ENCODE measurements at places on chromosomes 4 and X.
A peak's percentile ranks its signal among the peaks of the same experiment; 100 is the strongest.

DNA sequence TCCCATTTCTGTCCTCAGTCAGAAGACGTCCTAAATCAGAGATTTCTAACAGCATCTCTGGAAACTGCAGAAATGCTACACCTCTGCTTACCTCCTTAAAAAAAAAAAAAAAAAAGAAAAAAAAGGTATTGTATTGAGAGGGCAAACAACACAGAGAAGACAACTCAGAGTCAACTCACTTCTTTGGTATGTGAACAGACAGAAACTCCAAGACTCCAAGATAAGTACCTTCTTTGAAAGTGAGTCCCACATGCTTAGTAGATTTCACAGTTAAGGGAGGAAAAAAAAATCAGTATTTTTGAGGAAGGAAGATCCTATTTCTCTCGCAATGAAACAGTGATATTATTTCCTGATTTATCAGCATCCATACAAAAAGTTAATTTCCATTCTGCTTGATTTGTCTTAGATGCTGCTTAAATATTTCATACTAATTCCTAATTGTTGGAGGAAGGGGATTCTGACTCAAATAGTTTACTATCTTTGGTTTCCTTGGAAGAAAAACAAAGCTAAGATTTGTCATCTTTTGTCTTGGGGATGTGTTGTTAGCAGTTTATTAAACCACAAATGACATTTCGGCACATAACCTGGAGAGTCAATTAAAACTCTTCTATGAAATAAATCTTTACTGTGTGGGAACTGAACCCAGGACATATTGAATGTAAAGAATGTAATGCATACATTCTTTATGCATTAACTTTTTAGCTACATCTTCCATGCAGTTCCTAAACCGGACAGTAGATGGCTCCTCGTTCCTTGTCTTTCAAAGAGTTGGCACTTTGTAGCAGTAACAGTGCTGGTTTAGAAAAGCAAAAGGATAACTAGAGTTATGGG, 4.7 kb downstream of the RASGEF1B start:
- DNase-seq = peak; percentile 58

DNA sequence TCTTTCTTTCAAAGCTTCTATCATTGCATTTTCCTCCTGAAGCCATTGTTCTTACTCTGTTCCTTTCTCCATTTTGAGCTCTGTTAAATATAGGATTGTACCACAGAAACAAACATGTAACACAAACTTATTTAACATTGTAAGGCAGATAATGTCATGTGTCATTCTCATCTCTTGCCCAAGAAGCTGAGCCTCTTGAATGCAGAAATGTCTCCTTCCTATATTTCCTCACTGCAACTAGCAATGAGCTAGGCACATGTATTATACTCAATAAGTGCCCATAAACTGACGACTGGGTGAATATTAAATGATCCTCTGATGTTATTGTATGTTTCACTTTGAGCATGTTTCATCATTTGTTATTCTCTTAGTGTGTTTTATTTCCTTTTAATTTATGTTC, 56.7 kb upstream of the SLC7A11 start:
- no peak for DNase-seq

GRCh38 chrX:48083706-48084105, 12.3 kb upstream of the ZNF630 start:
- DNase-seq = no peak

DNA sequence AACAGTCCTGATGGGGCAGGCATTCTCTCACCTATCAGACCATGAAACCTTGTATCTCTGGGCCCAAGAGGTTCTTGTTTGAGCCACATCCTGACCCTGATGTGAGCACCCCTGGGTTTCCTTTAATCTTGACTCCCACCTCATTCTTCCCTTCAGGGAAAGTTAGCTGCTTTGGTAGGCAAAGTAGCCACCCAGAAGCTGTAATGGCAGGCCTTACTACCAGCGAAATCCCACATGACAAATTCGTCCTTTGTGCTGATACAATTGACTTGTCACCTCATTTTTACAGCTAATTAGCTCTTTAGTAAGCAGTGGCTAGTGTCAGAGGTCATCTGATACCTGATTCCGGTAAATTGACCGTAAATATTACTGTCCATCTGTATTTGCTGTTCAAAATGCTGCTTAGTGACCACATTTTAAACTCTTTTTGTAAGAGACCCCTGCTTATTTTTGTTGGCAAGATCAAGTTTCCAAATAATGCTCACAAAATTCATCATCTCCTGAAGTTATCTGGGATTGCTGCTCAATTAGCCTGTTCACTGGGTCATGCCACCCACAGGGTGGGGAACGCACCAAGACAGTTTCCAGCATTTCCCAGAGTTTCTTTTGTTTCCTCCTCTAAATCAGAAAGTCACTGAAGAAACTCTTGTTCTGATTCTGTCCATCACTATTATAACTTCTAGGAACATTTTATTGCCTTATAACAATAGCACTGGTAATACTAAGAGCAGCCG, 329.7 kb downstream of the GPAT3 start:
- DNase-seq = no peak

- DNase-seq = no peak
Measured at GRCh38 chr4:20684852-20685763, 15.2 kb upstream of the PACRGL start.

DNA sequence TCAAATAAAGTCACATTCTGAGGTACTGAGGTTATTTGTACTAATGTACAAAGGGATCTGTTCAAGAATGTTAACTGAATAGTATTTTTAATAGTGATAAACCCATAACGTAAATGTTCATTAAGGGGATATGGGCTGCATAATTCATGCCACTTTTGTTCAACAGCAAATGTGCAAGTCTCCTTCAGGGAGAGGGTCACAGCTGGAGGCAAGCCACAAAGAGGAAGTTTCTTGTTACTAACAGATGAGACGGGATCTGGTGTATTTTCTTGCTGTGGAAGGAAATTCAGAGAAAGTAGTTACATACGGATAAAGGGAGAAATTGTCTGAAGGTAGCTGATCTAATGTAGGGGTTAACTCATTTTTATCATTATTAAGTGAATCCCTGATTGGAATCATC, 10.0 kb downstream of the ZFP42 start:
- no peak for DNase-seq

Data from HL-60 (cell line).